ENCODE measurements at places on chromosomes 1 and 21. TPM values are rescaled to one million over a fixed set of nuclear protein-coding genes. Genes with fewer than 3 reads are reported as not detected.

DNA sequence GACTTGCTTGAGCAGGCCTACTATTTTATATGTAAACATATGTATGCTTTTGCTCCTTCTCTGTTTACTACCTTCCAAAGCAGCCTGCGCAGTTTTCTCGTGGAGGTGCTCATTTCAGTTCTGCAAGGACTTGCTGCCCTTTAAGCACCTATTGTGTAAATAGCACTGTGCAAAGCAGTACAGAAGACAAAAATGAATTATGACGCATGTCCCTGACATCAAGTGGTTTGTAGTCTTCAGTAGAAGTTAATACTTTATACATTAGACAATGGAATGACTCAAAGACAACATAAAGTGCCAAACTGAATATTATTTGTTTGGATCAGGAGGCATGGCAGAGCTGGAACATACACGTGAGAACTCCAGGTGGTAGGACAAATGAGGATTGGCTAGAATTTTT lies 611.7 kb downstream of the LMO4 start:
- no peak for DNase-seq

GRCh38 chr1:224929335-224930237 lies at the start of gene DNAH14:
Gene DNAH14, plus strand, starts transcription at chr1:224929675. Its CDS starts 23,028 bp downstream, at chr1:224952703.
- DNase-seq = peak; percentile 70

DNA sequence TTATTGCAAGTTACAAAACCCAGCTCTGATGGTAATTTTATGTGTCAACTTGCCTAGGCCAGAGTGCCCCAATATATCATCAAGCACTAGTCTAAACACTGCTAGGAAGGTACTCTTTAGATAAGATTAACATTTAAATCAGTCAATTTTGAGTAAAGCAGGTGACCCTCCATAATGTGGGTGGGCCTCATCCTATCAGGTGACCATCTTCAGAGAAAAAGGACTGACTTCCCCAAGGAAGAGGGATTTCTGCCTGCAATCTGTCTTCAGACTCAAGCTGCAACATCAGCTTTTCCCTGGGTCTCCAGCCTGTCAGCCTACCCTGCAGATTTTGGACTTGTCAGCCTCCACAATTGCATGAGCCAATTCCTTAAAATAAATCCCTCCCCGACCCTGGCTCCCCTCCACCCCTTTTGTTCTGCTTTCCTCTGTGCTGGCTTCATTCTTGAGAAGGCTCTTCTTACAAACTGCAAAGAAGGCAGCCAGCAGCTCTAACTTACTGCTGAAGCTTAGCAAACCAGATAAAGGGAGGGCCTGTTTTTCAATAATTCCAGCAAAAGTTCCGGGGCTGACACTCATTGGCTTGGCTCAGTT lies 56.4 kb upstream of the RUNX3 start:
- peak; percentile 87 for DNase-seq

GRCh38 chr21:45912611-45913417 lies 68.8 kb upstream of the COL6A1 start:
- DNase-seq = no peak

DNA sequence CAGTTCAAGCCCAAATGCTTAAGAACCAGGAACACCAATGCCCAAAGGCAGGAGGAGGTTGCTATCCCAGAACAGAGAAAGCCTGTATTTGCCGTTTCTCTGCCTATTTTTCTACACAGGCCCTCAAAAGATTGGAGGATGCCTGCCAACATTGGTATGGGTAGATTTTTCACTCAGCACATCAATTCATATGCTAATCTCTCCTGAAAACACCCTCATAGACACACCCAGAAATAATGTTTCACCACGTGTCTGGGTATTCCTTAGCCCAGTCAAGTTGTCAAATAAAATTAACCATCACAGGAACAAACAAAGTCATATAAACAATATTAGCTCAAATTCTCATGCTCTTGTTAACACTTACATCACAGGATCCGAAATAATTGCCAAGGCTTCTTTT lies 121.9 kb downstream of the RGS21 start:
- DNase-seq = no peak

DNA sequence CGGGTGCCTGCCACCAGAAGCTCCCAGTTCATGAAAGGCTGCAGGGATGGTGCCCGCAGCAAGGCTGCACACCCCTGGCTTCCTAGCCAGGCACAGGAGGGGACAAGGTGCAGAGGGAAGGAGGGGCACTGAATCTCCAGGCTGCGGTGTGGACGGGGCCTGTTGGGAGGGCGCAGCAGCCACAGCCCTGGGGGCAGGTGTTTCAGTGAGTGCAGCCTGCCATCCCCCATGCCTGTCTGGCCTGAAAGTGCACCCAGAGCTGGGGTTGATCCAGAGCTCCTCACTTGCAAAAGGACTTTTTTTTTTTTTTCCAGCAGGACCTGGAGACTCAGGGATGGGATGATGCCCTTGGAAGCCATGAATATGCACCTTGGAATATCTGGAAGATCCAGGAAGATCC lies 153.7 kb upstream of the C1orf174 start:
- no peak for DNase-seq

DNA sequence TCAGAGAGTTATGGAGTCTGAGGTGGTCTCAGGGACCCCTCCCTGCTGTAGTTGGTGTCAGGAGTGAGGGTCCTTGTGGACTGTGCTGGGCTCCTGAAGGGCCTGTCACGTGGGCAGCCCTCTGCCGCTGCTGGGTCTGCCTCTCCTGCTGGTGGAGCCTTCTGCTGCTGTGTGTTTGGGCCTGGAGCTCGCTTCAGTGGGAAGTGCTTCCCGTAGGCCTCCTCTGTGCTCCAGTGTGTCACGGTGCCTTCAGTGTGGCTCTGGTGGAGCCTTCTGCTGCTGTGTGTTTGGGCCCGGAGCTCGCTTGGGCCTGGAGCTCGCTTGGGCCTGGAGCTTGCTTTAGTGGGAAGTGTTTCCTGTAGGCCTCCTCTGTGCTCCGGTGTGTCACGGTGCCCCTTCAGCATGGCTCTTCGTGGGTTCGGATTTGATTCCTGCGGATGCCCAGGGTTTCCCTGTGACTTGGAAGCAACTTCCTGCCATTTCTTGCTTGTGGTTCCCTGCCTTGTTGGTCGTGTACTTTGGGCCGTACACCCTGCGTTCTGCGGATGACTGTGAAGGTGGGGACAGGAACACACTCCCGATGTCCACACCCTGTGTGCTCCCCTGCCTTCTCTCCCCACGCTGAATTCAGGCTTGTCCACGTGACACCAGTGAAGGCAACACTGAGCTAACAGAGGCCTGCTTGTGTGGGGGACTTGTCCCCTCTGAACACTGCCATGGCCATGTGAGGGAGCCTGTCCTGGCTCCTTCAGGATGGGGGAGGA lies 19.5 kb downstream of the C1orf174 start:
- no peak for DNase-seq

DNA sequence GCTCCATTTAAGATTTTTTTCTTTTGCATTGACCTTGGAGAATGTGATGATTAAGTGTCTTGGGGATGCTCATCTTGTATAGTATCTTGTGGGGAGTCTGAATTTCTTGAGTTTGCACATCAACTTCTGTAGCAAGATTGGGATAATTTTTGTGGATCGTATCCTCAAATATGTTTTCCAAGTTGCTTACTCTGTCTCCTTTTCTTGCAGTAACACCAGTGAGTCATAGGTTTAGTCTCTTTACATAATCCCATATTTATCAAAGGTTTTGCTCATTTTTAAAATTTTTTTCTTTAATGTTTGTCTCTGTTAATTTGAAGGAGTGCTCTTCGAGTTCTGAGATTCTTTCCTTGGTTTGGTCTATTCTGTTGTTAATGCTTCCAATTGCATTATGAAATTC lies 41.7 kb upstream of the ANGPTL1 start:
- DNase-seq = no peak

- DNase-seq = no peak
Measured at GRCh38 chr1:205473475-205473874, 17.6 kb upstream of the BLACAT1 start.

GRCh38 chr1:222644636-222644980 lies 26.7 kb downstream of the MIA3 start:
- no peak for DNase-seq

GRCh38 chr1:245481261-245481660 lies 326.5 kb downstream of the KIF26B start:
- no peak for DNase-seq

- DNase-seq = peak; percentile 53
Measured at GRCh38 chr1:26378088-26378878, 5.7 kb upstream of the ZNF683 start.

GRCh38 chr1:203143641-203144040 lies 16.1 kb downstream of the ADORA1 start:
- DNase-seq = no peak

- no peak for DNase-seq
Measured at GRCh38 chr1:217861658-217862057, 230.5 kb downstream of the SPATA17 start.

GRCh38 chr1:157992031-157992832 lies 1.2 kb upstream of the KIRREL1 start:
- peak; percentile 86 for DNase-seq

DNA sequence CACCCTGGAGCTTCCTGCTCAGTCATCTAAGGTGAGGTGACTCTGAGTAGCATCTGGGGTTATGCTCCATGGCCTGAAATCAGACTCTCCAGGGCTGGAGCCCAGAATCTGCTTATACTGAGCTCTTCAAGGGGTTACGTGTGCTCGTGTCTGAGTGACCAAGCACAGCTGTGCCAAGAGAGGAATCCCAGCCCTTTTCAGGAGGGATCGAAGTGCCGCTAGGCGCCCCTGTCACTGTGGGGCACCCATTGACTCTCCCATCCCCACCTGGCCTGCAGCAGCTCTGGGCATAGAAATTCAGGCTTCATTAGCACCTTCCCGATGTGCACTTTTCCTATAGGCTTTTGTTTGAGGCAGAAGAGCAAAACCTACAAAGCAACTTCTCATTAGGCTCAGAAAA lies 13.8 kb downstream of the VASH2 start:
- DNase-seq = no peak

- DNase-seq = no peak
Measured at GRCh38 chr21:42684109-42684916, 30.9 kb downstream of the PDE9A start.

DNA sequence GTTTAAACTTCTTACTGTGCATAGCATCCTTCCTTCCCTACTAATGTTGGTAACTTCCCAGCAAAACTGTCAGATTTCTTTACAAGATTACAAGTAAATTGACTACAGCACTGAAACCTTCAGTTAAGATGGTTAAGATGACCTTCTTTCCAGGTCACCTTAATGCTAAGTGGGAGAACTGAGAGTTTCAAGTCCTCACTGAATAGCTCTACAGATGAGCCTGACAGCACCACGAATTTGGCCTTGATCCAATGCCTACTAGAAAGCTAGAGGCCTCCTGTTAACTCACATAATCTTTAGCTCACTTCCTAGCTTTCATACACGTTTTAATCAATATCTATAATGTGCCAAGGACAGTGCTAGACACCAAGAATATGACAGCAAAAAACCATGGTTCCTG lies 276.0 kb upstream of the PLD5 start:
- DNase-seq = no peak

- no peak for DNase-seq
Measured at GRCh38 chr1:15932612-15933011, 43.3 kb downstream of the ZBTB17 start.

DNA sequence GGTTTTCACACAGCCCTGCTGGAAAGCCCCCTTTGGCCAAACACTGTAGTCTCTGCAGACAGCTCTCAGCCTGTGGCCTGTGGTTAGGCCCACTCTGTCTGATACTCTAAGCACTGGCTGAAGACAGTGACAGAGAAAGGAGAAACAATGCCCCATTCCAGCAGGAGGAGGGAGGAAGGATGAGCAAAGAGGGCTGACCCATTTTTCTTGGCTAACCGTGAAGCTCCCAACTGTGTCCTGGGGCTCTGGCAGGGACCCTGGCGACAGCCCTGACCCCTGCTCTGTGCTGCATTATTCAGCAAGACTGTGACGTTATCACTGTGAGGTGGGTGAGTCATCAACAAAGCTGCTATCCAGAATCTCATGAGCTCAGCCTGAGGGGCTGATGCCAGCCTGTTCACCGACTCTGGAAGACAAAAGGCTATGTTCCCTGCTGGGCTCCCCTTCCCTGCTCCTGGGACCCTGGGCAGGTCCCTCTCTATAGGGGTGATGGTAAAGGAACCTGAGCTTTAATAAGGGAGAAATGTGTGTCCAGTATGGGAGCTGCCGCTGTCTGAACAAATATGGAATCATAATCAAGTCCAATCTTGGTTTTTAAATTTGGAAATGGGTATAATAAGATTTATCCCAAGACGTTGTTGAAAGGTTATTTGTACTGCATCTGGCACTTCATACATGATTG lies 107.0 kb downstream of the RHOU start:
- DNase-seq = no peak

MYBPH gene
- polyA plus RNA-seq = 318 TPM

HHIPL2 gene
- 0.12 TPM for polyA plus RNA-seq

NPPA gene
- polyA plus RNA-seq = 1.6 TPM

LCE2B gene
- not detected for polyA plus RNA-seq

LAD1 gene
- 10.5 TPM for polyA plus RNA-seq

CDK18 gene
- polyA plus RNA-seq = 6.5 TPM

OR2M2 gene
- polyA plus RNA-seq = not detected

ZNF593OS gene
- 1.0 TPM for polyA plus RNA-seq

SYNC gene
- 37.7 TPM for polyA plus RNA-seq
